ENCODE measurements at places on chromosomes 4 and X. TPM values are rescaled to one million over a fixed set of nuclear protein-coding genes. Genes with fewer than 3 reads are reported as not detected.

DNA sequence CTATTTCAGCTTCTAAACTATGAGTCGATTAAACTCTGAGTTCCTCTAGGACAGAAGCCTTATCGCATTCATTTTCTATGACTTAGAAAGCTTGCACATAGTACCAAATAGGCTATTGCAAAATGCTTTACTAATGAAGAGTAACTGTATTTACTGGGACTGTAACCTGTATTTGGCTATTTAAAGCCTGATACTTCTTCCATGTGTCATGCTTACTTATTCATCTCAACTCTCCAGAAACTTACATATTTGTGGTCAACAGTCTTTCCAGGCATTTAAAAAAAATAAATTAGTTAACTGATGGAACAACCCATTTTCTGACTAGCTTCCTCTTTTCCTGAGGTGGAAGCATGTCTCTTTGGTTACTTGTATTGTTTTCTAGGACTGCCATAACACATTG lies 467.9 kb downstream of the PCDH11X start:
- H3K27me3 ChIP-seq, result no peaks in the 10 kb centered on the region
- H3K4me3 ChIP-seq, result no peak overlapping the region
- no peaks in the 10 kb centered on the region for H3K36me3 ChIP-seq
- peaks cover 4% of the 10 kb centered on the region for H3K4me1 ChIP-seq
- H3K27ac ChIP-seq, result no peak overlapping the region

GRCh38 chrX:46456125-46456922 lies 88.9 kb downstream of the ZNF674 start:
- no peak for DNase-seq
- H3K36me3 ChIP-seq, result peaks cover 18% of the 10 kb centered on the region
- no peaks in the 10 kb centered on the region for H3K4me1 ChIP-seq
- no peaks in the 10 kb centered on the region for H3K27me3 ChIP-seq
- no peak overlapping the region for H3K27ac ChIP-seq

- H3K27me3 ChIP-seq, result no peaks in the 10 kb centered on the region
- H3K4me1 ChIP-seq, result peaks cover 43% of the 10 kb centered on the region
- no peak for DNase-seq
- H3K36me3 ChIP-seq, result no peaks in the 10 kb centered on the region
- H3K27ac ChIP-seq, result no peak overlapping the region
Observed at GRCh38 chr4:174152717-174153466, 130.6 kb downstream of the FBXO8 start.

GRCh38 chr4:185404031-185404430 lies 7.4 kb downstream of the ANKRD37 start:
- H3K4me1 ChIP-seq, result no peaks in the 10 kb centered on the region
- H3K27ac ChIP-seq, result no peak overlapping the region
- H3K27me3 ChIP-seq, result no peaks in the 10 kb centered on the region
- peaks cover 39% of the 10 kb centered on the region for H3K36me3 ChIP-seq
- H3K4me3 ChIP-seq, result no peak overlapping the region

The ZNF157 gene
- total RNA-seq, result 1.1 TPM

- no peak for DNase-seq
- H3K4me1 ChIP-seq, result no peaks in the 10 kb centered on the region
- no peaks in the 10 kb centered on the region for H3K36me3 ChIP-seq
- no peaks in the 10 kb centered on the region for H3K27me3 ChIP-seq
Observed at GRCh38 chrX:108019382-108019875, 25.4 kb upstream of the VSIG1 start.
